Endodermal cell (in vitro differentiated cells): ENCODE measurements at places on chromosomes 12 and 14. TPM values are rescaled to one million over a fixed set of nuclear protein-coding genes. Genes with fewer than 3 reads are reported as not detected.

The MRPL51 gene
- 450 and 472 TPM in 2 replicates for total RNA-seq

The RIMBP2 gene
- total RNA-seq, result 2.8 and 3.4 TPM in 2 replicates

The SLC6A15 gene
- total RNA-seq, result 4.7 and 4.9 TPM in 2 replicates

The KRT5 gene
- not detected in 3 replicates for total RNA-seq

The ACOT6 gene
- 0.27 TPM in 1 of 3 replicates, not detected in the others for total RNA-seq

The DDX47 gene
- total RNA-seq, result 92.3 to 101 TPM (median 92.8 TPM) in 3 replicates

The LRRC23 gene
- total RNA-seq, result 7.8 and 9.0 TPM in 2 replicates

The JDP2 gene
- 8.7 to 23.1 TPM (median 22.9 TPM) in 3 replicates for total RNA-seq

The FSCB gene
- 0.22 to 0.25 TPM in 2 of 3 replicates, not detected in the other for total RNA-seq

The ASCL1 gene
- total RNA-seq, result not detected in 3 replicates

The CYP27B1 gene
- 2.3 to 4.1 TPM (median 2.4 TPM) in 3 replicates for total RNA-seq

The TDRD9 gene
- total RNA-seq, result not detected in 2 replicates

The ASB8 gene
- 6.6 to 8.8 TPM (median 7.1 TPM) in 3 replicates for total RNA-seq

The GYS2 gene
- total RNA-seq, result not detected in 2 replicates

The LRP6 gene
- total RNA-seq, result 151 and 182 TPM in 2 replicates

GRCh38 chr12:103468837-103469236 is 26.9 kb downstream of the C12orf42 start:
- H3K4me3 ChIP-seq, result no peak overlapping the region
- no peaks in the 10 kb centered on the region for H3K36me3 ChIP-seq
- DNase-seq, result peak; percentile 82
- H3K4me1 ChIP-seq, result no peaks in the 10 kb centered on the region
- H3K27me3 ChIP-seq, result no peaks in the 10 kb centered on the region

DNA sequence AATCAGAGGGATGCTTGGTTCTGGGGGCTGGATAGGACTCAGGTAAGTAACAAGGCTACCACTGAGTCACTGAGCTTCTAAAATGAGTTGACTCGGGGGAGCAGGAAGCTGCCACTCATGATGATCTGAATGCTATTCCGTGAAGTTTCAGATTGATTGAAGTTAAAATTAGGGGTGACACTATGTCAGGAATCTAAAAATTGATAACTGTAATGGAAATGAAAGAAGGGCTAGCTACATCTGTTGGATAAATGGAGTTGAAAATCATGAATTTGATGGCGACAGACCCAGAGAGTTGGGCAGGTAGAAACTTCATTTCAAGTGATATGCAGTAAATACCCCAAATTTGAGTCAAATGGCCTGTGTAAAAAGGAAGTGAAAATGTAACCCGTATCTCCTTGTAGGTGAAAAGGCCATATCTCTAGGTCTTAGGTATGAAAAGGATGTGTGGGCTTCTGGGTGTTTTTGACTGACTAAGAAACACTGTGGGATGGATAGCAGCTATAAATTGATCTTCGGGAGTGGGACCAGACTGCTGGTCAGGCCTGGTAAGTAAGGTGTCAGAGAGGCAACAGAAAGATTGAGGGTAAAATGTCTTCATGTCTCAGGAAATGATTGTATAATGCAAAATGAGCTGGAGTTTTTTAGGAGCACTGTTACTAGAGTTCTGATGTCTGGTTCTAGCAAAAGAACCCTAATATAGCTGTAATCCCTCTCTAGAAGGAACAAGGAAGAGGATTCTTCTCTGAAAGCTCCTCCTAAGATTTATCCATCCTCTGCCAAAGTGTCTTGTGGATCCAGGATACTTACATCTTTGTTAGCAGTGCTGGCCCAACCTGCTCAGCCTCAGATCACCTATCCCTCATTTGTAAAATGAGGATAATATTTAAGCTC is 57.3 kb downstream of the DAD1 start:
- no peak overlapping the region for H3K27ac ChIP-seq
- no peak overlapping the region for H3K4me3 ChIP-seq
- no peaks in the 10 kb centered on the region for H3K36me3 ChIP-seq
- no peaks in the 10 kb centered on the region for H3K27me3 ChIP-seq
- H3K4me1 ChIP-seq, result no peaks in the 10 kb centered on the region

DNA sequence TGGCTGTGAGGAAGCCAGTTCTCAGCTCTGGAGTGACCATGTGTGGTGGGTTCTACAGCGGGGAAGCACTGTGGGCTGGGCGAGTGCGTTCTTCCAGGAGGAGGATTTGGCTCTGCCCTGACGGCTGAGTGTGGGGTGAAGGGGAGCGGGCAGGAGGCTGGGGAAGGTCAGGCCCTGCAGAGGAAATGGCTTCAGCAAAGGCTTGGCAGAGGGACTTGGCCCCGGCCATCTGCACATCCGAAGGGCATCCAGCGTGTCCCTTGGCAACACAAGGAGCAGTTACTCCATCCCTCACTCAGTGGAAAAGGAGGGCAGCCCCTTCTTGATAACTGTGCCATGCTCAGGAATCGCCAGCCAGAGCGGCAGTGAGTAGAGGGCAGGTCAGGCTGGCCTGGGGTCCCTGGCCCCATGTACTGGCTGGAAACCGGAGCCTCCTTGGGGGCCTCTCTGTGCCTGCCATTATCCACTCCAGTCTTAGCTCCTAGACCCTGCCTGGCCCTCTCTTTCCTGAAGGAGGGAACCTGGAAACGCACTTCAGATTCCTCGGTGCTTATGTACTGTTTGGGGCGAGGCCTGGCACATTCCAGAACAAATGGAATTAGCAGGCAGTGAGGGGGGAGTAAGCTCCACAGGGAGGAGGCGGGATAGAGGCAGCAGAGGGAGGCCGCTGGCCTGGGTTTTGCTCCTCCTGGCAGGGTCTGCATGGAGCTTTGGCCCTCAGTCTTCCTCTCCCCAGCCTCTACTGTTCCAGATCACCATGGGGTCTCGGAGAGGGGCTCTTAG is 133.6 kb upstream of the NCOR2 start:
- H3K4me3 ChIP-seq, result no peak overlapping the region
- H3K4me1 ChIP-seq, result peaks cover 6% of the 10 kb centered on the region
- DNase-seq, result peak; percentile 86

- H3K36me3 ChIP-seq, result no peaks in the 10 kb centered on the region
- H3K4me3 ChIP-seq, result no peak overlapping the region
- no peaks in the 10 kb centered on the region for H3K27me3 ChIP-seq
- DNase-seq, result no peak
Observed at GRCh38 chr12:46916796-46917419, 91.1 kb upstream of the SLC38A4 start.

GRCh38 chr14:30885840-30886740 is 11.7 kb downstream of the COCH start:
- H3K27ac ChIP-seq, result no peak overlapping the region
- H3K27me3 ChIP-seq, result no peaks in the 10 kb centered on the region
- peaks cover 25% of the 10 kb centered on the region for H3K36me3 ChIP-seq

DNA sequence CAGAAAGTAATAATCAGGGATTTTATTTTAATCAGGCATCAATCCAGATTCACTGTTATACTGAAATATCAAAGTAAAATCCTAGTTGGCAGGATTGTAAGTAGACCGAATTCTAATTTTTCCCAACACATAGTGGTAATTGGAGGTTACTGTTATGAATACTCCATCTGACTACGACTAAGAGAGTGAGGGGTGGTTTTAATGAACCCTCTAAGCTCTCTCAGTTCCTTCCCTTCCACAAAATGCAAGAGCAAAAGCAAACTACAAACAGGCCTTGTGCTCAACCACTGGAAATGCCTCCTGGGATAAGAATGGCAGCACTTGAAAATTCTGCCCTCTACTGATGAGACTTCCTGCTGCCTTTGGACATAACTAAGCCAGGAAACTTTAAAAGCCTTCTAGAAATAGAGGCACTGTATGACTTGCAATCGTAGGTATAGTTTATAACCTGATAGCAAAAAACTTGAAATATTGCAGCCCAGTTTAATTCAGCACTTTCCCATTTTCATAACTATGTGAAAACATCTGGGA is 184.8 kb downstream of the SLC16A7 start:
- no peaks in the 10 kb centered on the region for H3K27me3 ChIP-seq
- no peak overlapping the region for H3K4me3 ChIP-seq
- no peak overlapping the region for H3K27ac ChIP-seq
- peak; percentile 72 for DNase-seq

- peaks cover 10% of the 10 kb centered on the region for H3K36me3 ChIP-seq
- no peak overlapping the region for H3K27ac ChIP-seq
- no peaks in the 10 kb centered on the region for H3K27me3 ChIP-seq
- H3K4me3 ChIP-seq, result no peak overlapping the region
Observed at GRCh38 chr12:113385282-113385882, 18.3 kb downstream of the SDS start.

DNA sequence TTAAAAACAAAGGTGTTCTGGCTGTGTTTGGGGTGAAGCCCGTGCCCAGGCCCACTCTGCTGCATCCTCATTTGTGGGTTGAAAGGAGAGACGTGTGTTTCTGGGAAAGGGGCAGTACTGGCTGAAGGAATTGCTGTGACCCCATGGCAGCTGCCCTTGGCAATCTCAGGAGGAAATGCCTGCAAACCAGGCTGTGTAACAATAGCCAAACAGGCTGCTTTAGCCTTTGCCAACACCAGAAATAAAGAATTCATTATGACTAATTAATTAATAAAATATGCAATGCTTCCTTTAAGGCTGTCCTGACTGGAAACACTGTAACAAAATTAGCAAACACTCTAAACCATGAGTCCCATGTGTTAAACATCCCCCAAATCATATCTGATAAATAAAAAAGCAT is 53.0 kb upstream of the KRR1 start:
- no peak for DNase-seq
- H3K27ac ChIP-seq, result no peak overlapping the region
- H3K4me1 ChIP-seq, result no peaks in the 10 kb centered on the region
- no peaks in the 10 kb centered on the region for H3K36me3 ChIP-seq

GRCh38 chr14:61841145-61841544 is 78.9 kb downstream of the SNAPC1 start:
- no peaks in the 10 kb centered on the region for H3K27me3 ChIP-seq
- no peak overlapping the region for H3K4me3 ChIP-seq
- no peaks in the 10 kb centered on the region for H3K36me3 ChIP-seq
- no peaks in the 10 kb centered on the region for H3K4me1 ChIP-seq

GRCh38 chr12:90167518-90168208 is 459.0 kb upstream of the ATP2B1 start:
- peaks cover 8% of the 10 kb centered on the region for H3K4me1 ChIP-seq
- H3K4me3 ChIP-seq, result no peak overlapping the region
- H3K27me3 ChIP-seq, result no peaks in the 10 kb centered on the region

- H3K27ac ChIP-seq, result no peak overlapping the region
- no peaks in the 10 kb centered on the region for H3K27me3 ChIP-seq
- DNase-seq, result no peak
Observed at GRCh38 chr14:93200553-93200952, 6.3 kb downstream of the GON7 start.

- DNase-seq, result no peak
- peaks cover 2% of the 10 kb centered on the region for H3K4me1 ChIP-seq
- no peak overlapping the region for H3K4me3 ChIP-seq
- peaks cover 10% of the 10 kb centered on the region for H3K27me3 ChIP-seq
- H3K36me3 ChIP-seq, result no peaks in the 10 kb centered on the region
Observed at GRCh38 chr12:100799770-100800169, 5.2 kb downstream of the ANO4 start.

DNA sequence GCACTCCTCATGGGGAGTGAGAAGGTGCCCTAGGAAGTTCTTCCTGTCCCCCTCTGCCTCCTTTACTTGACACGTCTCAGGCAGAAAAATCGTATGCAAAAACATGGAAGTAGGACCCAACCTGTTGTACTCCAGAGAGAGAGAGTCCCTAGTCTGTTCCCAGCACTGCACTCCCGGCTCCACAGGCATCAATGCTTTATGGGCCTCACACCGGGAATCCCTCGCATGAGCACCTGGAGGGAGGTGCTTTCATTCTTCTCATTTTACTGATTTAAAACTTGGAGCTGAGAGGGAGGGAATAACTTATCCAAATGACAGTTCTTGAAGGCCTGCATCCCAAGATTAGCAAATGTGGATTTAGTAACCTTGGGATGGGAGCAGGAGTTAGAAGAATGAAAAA is 1101.4 kb downstream of the BCL11B start:
- no peak overlapping the region for H3K4me3 ChIP-seq
- H3K27me3 ChIP-seq, result no peaks in the 10 kb centered on the region
- peaks cover 4% of the 10 kb centered on the region for H3K4me1 ChIP-seq

GRCh38 chr12:9933958-9934357 is 1.8 kb upstream of the CLEC2A start:
- H3K4me1 ChIP-seq, result peaks cover 11% of the 10 kb centered on the region
- no peaks in the 10 kb centered on the region for H3K27me3 ChIP-seq
- H3K36me3 ChIP-seq, result no peaks in the 10 kb centered on the region
- H3K27ac ChIP-seq, result no peak overlapping the region

- H3K36me3 ChIP-seq, result no peaks in the 10 kb centered on the region
- no peaks in the 10 kb centered on the region for H3K4me1 ChIP-seq
- DNase-seq, result no peak
- no peaks in the 10 kb centered on the region for H3K27me3 ChIP-seq
- no peak overlapping the region for H3K4me3 ChIP-seq
- no peak overlapping the region for H3K27ac ChIP-seq
Observed at GRCh38 chr12:13339538-13339937, 143.0 kb downstream of the EMP1 start.

GRCh38 chr12:4858386-4858785 is 51.3 kb upstream of the KCNA1 start:
- H3K27ac ChIP-seq, result no peak overlapping the region
- no peaks in the 10 kb centered on the region for H3K36me3 ChIP-seq
- H3K4me1 ChIP-seq, result no peaks in the 10 kb centered on the region
- peak; percentile 90 for DNase-seq
- no peak overlapping the region for H3K4me3 ChIP-seq
- H3K27me3 ChIP-seq, result peaks cover 78% of the 10 kb centered on the region

DNA sequence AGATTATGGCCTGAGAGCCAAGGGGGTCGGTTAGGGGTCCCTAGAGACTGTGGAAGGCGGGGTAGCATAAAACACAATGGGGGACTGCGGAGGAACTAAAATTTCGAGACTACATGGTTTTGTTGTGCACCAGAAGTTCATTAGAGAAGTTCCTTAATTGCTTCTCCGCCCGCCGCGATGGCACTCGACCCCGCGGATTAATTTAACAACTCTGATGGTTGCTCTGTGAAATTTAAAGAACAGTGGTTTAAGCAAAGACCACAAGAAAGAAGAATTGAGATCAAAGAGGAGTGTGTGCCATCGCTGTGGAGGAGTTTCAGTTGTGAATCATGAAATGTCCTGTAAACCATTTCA is 1.4 kb upstream of the CCDC88C start:
- DNase-seq, result no peak
- no peaks in the 10 kb centered on the region for H3K36me3 ChIP-seq
- no peak overlapping the region for H3K27ac ChIP-seq
- no peaks in the 10 kb centered on the region for H3K27me3 ChIP-seq

DNA sequence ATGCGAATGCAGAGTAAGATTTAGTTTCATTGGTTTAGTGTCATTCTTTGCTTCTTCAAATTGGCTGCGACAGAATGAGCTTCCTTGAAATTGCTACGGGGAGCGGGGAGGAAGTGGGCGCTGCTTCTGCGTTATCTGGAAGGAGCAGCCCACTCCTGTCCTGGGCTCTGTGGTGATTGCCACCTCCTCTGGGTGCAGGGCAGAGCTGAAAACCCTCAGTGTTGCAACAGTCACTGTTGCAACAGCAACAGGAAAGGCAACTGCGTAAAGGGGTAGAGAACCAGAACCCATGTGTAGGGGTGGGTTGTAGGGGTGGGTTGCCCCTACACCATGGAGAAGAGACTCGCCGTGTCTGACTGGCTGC is 57.7 kb downstream of the MAX start:
- H3K27ac ChIP-seq, result no peak overlapping the region
- no peak for DNase-seq
- peaks cover 32% of the 10 kb centered on the region for H3K36me3 ChIP-seq
- H3K27me3 ChIP-seq, result no peaks in the 10 kb centered on the region

- peak overlapping the region; percentile 87 for H3K4me3 ChIP-seq
- peak; percentile 97 for DNase-seq
- no peaks in the 10 kb centered on the region for H3K36me3 ChIP-seq
- H3K27ac ChIP-seq, result peak overlapping the region; percentile 70
- no peaks in the 10 kb centered on the region for H3K27me3 ChIP-seq
Observed at GRCh38 chr12:124566161-124566996, 1.0 kb downstream of the NCOR2 start.

GRCh38 chr12:50013361-50014147 is 11.7 kb downstream of the RACGAP1 start:
- H3K27me3 ChIP-seq, result no peaks in the 10 kb centered on the region
- no peak overlapping the region for H3K4me3 ChIP-seq
- peaks cover 44% of the 10 kb centered on the region for H3K36me3 ChIP-seq
- H3K27ac ChIP-seq, result peak overlapping the region; percentile 10
- no peaks in the 10 kb centered on the region for H3K4me1 ChIP-seq
- DNase-seq, result no peak
